HEK293T (cell line): ENCODE measurements at places on chromosomes 13 and 19.

DNA sequence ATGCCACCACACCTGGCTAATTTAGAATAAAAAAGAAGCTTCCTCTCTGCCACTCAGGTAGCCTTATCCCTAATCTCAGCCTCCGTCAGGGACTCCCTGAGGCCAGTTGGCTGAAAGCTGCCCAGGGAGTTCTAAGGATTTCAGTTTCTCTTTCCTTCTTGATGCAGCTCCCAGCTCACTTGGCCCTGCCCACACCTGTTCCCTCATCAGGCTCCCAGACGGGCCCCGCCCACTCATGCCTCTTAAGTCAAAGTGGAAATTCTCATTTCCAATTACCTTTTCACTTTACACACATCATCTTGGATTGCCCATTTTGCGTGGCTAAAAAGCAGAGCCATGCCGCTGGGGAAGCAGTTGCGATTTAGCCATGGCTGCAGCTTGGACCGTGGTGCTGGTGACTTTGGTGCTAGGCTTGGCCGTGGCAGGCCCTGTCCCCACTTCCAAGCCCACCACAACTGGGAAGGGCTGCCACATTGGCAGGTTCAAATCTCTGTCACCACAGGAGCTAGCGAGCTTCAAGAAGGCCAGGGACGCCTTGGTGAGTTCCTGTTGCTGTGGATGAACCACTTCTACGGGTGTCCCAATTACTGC, at the start of gene IFNL1:
TSS of gene IFNL1 (plus strand) at position 353 of the 591 bp plus-strand sequence. CDS start at position 368, 15 bp downstream.
- DNase-seq, result no peak

- DNase-seq, result no peak
Observed at GRCh38 chr13:50174630-50175029, 159.4 kb downstream of the KCNRG start.

DNA sequence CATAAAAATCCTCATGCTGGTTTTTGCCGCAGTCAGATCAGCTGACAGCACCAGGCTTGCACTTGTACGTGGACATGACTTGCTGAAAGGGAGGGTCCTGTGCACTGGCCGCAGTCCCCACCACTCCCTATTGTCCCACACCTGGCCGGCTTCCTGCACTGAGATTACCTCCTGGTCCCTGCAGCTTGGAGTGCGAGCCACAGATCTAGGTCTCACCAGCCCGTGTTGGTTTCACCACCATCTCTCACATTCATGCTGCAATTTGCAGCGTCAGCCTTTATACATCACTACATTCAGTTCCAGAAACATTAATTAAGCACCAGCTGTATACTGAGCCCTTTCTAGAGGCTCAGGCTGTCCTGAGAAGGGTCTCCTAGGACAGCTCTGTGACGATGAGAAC, 15.0 kb upstream of the CD22 start:
- no peak for DNase-seq

DNA sequence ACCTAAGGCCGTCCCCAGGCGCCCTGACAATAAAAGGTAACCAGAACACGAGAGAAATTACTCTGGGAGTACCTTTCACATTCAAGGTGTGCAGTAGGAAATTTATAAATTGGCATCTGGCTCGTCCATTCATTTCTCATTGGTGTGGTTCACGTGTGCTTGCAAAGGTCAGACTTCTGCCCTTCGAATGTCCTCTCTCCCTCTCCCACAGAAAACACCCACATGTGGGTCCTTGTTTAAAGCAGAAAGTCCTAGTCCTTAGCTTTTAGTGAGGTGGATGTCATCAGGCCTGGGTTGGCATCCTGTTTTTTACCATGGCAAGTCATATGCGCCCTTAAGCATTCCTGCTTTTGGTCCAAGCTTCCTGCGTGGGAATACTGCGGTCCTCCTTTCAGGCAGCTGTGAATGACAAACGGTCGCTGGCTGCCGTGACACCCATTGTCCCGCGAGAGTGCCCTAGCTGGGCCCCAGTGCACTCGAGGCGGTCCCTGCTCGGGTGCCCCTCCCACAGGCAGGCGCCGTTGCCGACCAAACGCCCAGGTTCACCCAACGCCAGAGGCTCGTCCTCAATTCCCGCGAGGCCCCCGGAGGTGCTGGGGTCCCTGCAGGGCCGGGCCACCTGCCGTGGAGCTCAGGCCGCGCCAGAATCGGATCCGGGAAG, at the start of gene NUDT19:
TSS of gene NUDT19 (plus strand) at position 531 of the 661 bp plus-strand sequence. CDS start 140 bp downstream, outside the sequence.
- DNase-seq, result peak; percentile 76

DNA sequence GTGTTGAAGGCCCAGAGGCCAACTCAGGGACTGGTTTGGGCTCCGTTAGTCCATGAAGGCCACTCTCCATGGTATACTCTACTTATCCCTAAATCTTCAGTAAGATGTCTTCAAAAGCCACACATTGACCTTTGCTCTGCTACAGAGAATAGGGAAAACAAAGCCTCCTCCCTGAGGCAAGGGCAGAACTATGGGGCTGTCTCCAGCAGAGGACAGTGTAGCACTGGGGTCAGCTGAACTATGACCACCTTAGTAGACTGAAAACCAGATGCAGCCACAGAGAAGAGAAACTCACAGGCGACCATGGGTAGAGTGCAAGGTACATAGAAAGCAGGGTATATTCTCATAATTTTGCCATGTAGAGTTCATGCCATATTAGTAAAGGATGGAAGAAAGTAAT, 587.4 kb downstream of the LMO7 start:
- DNase-seq, result no peak

- no peak for DNase-seq
Observed at GRCh38 chr19:3039125-3039524, 10.0 kb upstream of the TLE2 start.

GRCh38 chr19:47316513-47316912, 6.9 kb downstream of the C5AR1 start:
- no peak for DNase-seq

- DNase-seq, result no peak
Observed at GRCh38 chr19:4823577-4823976, 7.9 kb downstream of the TICAM1 start.

- DNase-seq, result no peak
Observed at GRCh38 chr13:99055735-99056134, 77.9 kb upstream of the DOCK9 start.

GRCh38 chr19:16025108-16026101, 50.9 kb upstream of the TPM4 start:
- DNase-seq, result peak; percentile 48

- DNase-seq, result no peak
Observed at GRCh38 chr13:33793726-33794125, 24.2 kb upstream of the RFC3 start.

GRCh38 chr19:30686826-30687566, 314.8 kb downstream of the ZNF536 start:
- no peak for DNase-seq

- no peak for DNase-seq
Observed at GRCh38 chr19:8210421-8211101, 1.4 kb downstream of the CERS4 start.

DNA sequence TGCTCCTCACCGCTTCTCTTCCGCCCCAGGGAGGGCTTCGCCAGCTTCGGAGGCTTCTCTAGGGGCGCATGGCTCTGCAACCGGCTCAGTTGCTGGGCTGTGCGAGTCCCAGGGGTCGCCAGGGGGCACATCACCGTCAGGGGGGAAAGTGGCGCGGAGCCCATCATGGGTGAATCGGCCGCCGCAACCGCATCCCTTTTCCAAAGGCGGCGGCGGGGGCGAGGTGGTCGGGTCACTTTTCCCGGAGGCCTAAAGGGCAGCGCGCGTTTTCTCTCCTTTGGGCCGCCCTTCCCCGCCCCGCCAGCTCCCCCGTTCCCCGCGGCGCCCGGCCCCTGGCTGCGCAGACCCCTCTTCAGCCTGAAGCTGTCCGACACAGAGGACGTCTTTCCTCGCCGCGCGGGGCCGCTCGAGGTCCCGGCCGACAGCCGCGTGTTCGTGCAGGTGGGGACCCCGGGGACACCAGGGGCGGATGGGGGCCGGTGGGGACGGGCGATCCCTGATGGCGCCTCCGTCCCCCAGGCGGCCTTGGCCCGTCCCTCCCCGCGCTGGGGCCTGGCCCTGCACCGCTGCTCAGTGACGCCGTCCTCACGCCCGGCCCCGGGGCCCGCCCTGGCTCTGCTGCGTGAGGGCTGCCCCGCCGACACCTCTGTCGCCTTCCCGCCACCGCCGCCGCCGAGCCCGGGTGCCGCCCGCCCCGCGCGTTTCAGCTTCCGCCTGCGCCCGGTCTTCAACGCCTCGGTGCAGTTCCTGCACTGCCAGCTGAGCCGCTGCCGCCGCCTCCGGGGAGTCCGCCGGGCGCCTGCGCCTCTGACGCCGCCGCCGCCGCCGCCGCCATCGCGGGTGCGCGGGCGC, 1.7 kb downstream of the TGFBR3L start:
- DNase-seq, result no peak

- DNase-seq, result no peak
Observed at GRCh38 chr13:31793246-31793645, 53.9 kb downstream of the RXFP2 start.

DNA sequence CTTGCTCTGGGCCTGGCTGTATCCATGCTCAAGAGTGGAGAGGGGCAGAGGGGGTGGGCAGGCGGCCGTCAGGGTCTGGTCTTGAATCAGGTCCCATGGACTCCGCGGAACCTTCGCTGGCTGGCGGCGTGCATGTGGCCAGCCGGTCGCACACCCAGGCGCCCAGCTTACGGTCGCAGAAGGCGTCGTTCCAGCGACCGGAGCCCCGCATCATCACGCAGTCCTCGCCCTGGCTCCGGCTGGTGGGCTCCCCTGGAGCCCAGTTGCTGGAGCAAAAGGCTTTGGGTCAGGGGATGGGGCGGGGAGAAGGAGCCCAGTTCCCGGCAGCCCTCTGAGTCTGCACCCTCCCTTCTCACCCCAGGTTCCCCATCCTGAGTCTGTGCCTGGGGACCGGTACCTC, 8.5 kb downstream of the TRAPPC5 start:
- no peak for DNase-seq

DNA sequence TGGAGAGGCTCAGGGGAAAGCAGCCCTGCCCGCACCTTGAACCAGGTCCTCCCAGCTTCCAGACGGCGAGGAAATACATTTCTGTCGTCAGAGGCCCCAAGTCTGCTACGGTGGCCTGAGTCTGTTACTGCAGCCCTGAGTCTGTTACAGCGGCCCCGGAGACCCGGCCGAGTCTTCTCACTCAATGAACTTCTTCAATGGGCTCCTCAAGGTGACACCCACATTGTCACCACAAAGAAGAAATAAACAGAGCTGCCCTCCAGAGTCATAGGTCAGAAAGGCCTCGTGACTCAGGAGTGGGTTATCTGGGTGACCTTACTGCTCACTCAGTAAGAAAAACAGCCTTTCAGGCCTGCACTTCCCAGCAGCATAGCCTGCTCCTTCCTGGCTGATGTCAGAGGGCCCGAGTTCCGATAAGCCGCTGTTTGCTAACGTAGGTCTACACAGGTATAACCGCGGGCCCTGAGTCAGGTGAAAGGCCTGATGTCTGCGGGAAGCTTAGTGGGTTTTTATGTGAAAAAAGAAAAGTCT, 66.9 kb upstream of the TM9SF2 start:
- DNase-seq, result no peak

- no peak for DNase-seq
Observed at GRCh38 chr19:21699197-21699596, 68.2 kb downstream of the ZNF100 start.

GRCh38 chr13:36298535-36299068, 988 bp upstream of the CCDC169 start:
- no peak for DNase-seq

GRCh38 chr19:47110521-47111005, 3.0 kb downstream of the ZC3H4 start:
- peak; percentile 4 for DNase-seq

- DNase-seq, result no peak
Observed at GRCh38 chr19:29798774-29799497, 12.9 kb upstream of the CCNE1 start.

- no peak for DNase-seq
Observed at GRCh38 chr13:109403012-109403421, 383.4 kb downstream of the IRS2 start.

GRCh38 chr19:14271840-14272239, 65.9 kb upstream of the ADGRL1 start:
- no peak for DNase-seq

DNA sequence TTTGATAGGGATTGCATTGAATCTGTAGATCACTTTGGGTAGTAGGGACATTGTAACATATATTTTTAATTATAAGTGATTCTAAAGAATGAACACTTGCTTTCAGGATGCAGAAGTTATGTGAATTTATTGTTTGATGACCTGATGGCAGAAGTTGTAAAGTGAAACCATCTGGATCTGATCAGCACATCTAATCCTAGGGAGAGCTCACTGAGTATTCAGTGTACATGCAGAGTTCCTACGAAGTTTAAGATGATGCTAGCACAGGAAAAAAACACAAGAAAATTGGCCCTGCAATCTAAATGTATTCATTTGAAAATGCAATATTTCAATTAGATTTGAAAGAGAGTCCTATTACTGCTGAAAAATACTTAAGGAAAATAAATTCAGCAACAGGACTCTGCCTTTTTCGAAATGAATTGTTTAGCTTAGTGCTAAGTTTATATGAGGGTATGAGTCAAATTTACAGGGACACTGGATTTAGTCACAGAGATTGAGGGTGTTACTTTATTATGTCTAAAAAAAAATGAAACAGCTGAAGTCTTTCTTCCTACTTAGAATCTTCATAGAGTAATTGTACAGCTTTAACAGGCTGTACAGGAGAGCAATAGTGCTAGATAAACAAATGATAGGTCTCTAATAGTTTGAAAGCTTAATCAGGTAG, 385.7 kb downstream of the DCT start:
- DNase-seq, result no peak

DNA sequence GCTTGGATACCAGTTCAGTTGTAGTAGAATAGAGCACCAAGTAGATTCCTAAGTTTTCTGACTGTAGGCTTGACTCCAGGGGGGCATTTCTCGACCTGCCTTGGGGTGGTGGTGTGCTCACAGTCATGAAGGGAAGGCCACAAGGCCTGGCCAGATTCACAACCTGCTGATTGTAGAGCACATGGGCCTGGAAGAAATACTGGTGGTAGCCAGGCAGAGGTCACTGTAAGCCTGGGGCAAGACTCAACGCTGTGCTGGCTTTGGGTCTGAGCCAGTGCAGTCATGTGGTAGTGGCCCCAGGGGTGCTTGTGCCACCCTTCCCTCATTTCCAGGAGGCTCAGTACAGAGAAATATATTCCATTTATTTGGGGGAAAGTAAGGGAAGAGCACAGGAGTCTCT, 832.3 kb upstream of the SLC10A2 start:
- no peak for DNase-seq

DNA sequence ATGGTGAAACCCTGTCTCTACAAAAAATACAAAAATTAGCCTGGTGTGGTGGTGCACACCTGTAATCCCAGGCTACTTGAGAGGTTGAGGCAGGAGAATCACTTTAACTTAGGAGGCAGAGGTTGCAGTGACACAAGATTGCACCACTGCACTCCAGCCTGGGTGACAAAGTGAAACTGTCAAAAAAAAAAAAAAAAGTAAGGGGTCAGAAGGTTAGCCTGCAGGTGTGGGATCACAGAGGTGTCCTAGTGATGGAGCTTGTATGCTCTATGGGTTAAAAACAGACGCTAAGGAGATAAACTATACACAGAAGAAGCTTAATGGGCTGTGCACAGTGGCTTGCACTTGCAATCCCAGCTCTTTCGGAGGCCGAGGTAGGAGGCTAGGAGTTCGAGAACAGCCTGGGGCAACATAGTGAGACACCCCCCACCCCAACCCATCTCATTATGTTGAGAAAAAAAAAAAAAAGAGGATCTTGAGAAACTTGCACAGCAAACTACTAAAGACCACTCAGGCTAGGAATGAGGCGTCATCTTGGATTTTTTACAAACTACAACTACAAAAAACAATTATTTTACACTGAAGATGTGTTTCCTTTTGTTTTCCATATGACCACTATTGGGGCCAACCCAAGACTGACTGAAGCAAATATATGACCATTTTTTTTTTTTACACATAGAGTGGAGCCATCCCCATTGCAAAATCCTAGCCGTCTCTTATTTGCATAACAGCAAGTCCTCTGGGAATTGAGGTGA, 7.9 kb downstream of the FOSB start:
- DNase-seq, result no peak

GRCh38 chr13:110403315-110403714, 96.2 kb downstream of the COL4A2 start:
- DNase-seq, result no peak
